ENCODE measurements at places on chromosomes 7 and 10. TPM values are rescaled to one million over a fixed set of nuclear protein-coding genes. Genes with fewer than 3 reads are reported as not detected.

DNA sequence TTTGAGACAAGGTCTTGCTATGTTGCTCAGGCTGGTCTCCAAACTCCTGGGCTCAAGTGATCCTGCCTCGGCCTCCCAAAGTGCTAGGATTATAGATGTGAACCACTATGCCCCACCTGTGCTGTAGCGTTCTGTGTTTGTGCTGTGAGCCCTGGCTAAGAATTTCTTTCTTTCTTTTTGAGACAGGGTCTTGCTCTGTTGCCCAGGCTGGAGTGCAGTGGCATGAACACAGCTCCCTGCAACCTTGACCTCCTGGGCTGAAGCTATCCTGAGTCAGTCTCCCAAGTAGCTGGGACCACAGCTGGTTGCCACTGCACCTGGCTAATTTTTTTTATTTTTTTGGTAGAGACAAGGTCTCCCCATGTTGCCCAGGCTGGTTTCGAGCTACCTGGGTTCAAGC lies 11.4 kb downstream of the TSPAN13 start:
- no peak for DNase-seq

DNA sequence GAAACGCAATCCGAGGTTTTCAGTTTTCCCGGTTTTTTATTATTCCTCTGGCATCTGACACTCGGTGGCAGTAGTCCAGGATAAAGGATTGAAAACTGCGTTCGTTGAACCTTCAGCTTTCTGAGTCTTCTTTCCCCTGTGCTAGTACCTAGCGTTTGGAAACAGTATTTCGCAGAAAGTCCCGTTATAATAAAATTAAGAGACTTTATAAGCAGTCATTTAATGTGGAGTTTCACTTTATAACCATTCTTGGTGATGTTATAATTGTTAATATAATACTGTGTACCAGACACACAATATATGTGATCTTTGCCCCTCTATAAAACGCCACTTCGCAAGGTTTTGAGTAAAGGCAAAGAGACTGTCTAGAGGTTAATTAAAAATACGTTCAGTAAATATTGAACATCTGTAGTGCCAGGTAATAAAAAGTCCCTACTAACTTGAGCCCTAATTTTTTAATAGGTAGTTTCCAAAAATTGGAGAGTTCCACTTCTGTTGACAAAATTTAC lies 874 bp downstream of the CISD1 start:
- peak; percentile 27 for DNase-seq

DNA sequence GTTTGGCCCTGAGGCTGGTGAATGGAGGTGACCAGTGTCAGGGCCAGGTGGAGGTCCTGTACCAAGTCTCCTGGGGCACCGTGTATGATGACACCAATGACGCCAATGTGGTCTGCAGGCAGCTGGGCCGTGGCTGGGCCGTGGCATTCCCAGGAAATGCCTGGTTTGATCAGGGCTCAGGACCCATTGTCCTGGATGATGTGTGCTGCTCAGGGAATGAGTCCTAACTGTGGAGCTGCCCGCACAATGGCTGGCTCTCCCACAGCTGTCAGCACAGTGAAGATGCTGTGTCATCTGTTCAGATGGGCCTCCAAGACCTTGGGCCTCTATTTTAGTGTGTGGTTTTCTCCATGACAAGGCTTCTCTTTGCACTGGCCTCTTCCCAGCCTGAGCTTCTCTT lies 64.0 kb downstream of the DMBT1 start:
- DNase-seq, result no peak

GRCh38 chr7:90191648-90192047 lies 19.9 kb upstream of the STEAP2 start:
- no peak for DNase-seq

DNA sequence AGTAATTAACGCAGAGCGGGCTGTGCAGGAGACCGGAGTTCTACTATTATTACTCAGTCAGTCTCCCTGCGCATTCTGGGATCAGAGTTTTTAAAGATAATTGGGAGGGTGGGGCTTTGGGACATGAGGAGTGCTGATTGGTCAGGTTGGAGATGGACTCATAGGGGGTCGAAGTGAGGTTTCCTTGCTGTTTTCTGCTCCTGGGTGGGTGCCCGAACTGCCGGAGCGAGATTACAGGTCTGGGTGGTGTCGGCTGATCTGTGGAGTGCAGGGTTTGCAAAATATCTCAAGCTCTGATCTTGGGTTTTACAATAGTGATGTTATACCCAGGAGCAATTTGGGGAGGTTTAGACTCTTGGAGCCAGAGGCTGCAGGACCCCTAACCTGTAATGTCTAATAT lies 3.9 kb upstream of the LRRC27 start:
- no peak for DNase-seq

DNA sequence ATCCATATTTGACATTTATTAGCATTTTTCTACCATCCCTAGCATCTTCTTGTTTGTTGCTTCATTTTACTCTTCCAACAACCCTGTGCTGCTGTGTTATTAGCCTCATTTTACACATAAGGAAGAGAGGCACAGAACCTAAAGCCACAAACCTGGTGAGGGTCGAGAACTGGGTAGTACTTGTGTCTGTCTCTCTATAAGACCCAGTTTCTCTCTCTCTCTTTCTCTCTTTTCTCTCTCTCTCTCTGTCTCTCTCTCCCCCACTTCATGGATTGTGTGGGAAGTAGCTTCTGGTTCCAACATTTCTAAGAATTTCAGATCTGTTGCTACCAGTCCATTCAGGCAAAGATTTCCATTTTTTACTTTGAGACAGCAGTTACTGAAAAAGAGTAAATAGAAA lies 1.4 kb upstream of the FRA10AC1 start:
- no peak for DNase-seq

DNA sequence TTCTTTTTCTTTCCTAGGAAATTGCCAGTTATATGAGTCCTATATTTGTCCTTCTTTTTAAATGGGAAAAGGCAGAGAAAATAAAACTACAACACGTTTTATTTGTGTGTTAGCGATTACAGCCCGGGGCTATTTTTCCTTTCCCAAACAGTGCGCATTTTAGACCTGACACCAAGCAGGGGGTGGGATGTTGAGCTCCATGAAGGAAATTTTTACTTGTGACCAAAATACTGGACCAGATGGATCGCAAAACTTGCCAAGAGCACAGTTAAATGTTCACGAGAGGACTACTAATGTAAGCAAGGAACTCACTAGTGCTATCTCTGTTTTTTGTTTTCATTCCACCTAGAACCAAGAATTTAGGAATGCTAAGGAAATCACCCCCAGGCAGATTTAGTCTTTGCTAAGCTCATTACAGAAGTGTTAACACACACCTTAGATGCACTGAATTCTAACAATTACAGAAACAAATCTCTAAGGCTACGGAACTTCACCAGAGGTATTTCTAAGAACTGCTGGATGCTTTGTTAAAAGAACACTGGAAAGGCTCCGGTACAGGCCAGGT lies 114.8 kb downstream of the JAZF1 start:
- DNase-seq, result no peak

DNA sequence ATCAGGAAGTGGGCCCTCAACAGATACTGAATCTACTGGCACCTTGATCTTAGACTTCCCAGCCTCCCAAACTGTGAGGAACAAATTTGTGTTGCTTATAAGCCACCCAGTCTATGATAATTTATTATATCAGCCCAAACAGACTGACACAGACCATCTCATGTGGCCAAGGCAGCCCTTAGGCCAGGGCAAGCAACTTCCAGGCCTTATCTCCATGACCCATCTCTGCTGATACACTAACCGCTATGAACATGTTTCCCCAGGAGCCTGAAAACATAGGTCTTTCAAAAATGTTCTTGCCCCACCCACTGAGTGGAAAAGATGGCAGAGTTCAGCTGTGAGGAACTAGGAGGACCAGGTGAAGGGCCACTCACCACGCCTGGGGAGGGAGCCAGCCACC lies 3.2 kb upstream of the BLOC1S2 start:
- no peak for DNase-seq

HECW1 gene
- polyA plus RNA-seq, result not detected

C10orf90 gene
- polyA plus RNA-seq, result 0.21 TPM

All from SK-N-SH (cell line).